CD8-positive, alpha-beta T cell (primary cell): ENCODE measurements at places on chromosomes 2 and 18. TPM values are rescaled to one million over a fixed set of nuclear protein-coding genes. Genes with fewer than 3 reads are reported as not detected.

PMS1 gene
- 12.2 TPM for total RNA-seq

CD8B2 gene
- 4.4 TPM for total RNA-seq

ZCCHC2 gene
- 88.7 TPM for total RNA-seq

GRCh38 chr2:233354971-233355574, 779 bp downstream of the DGKD start:
- DNase-seq: no peak

- no peak for DNase-seq
Measured at GRCh38 chr2:86204458-86204857, 5.2 kb downstream of the MRPL35 start.

DNA sequence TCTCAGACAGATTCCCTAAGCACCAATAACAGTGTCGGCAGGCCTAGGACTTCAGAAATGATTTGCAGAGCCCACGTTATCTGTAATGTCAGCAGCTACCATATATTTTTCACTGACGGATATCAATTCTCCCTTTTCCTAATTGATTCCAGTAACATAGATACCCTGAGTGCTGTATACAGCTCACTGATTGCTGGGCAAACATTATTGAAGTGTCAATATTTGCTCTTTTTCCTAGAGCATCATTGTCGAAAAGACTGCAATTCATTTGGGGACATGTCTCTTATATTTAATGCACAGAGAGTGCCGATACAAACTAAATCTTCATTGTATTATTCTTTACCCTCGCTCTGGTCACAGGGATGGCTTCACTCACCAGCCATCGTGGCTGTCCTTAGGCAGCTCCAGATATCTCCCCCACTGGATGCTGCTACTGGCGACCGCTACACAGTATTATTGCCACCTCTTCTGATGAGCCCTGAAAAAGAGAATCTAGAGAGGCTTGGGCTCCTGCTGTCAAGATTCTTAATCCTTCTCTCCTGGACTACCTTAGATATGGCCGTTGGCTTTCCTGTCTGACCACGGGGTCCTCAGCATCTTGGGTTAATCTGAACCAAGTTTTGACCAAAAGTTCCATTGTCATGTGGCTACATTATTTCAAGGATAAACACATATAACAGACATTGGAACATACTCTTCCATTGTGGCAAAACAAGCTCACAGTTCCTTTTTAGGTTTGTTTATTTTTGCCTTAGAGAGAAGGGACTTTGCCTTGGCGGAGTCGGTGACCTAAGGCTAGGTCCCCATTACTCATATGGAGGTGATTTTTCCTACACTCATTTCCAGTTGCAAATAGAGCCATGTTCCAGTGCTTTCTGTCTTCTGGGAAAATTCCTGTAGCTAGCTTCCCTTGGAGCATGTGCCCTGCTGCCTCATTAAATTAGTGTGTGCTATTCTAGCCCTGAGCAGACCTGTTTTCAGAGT, 105.4 kb downstream of the CPO start:
- no peak for DNase-seq
